ENCODE measurements at places on chromosomes 5 and 9.

DNA sequence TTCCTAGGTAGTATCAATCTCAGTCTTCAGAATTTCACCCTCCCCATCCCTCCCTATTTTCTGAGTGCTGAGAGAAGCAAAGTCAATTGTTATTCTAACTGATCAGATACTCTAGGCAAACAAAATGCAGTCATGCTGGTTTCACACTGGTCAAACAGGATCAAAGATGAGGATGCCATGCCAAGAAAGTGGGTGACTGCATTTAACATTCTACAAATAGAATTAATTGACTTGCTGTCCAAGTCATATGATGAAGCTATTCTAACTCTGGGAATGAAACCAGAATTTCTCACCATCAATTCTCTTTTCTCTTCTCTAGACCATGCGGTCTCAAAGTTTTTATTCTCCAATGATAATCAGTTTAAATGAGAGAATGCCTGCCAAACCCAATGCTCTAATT lies 112.5 kb downstream of the CTNND2 start:
- no peak for DNase-seq

- no peak for DNase-seq
Measured at GRCh38 chr5:127517110-127517479, 345 bp upstream of the PRRC1 start.

DNA sequence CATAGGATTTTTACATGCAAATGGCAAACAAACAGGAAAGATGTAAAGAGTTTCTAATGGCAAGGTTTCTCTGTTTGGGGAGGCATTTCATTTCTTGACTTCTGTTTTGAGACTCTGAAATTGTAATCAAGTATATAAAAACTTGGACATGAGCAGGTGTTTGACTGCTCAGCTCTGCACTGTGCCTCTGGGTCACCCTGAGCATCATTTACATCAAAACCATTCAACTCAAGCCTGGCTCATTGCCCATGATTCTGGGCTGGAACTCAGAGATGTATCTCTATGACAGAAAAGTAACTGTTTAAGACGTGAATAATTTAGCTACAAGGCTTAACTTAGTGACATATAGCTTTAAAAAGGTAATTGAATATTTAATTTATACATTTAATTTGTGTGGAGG lies 1402.4 kb upstream of the NUDT12 start:
- no peak for DNase-seq

GRCh38 chr5:175657593-175658271 lies at the start of gene HRH2:
Gene HRH2 (plus strand): TSS chr5:175658071. CDS start chr5:175683234, 25,163 bp downstream.
- no peak for DNase-seq

GRCh38 chr5:13865312-13865711 lies 79.2 kb downstream of the DNAH5 start:
- no peak for DNase-seq

- no peak for DNase-seq
Measured at GRCh38 chr5:148833122-148833521, 6.7 kb downstream of the ADRB2 start.

DNA sequence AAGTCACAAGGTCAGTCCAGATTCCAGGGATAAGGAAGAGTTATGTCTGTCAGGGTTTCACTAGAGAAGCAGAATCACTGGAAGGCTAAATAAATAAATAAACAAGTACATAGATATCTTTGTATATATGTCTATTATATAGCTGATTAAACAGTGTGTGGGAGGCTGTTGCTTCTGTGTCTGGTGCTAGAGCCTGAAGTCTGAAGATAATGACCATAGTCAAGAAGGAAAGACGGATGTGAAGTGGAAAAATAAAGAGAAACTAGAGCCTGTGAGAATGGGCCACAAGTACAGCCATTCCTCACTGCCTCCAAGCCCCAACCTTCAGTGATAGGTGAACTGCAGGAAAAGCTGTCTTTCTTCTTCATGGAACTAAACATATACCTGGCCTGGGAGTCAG lies 4.1 kb upstream of the TMED7 start:
- DNase-seq = no peak

DNA sequence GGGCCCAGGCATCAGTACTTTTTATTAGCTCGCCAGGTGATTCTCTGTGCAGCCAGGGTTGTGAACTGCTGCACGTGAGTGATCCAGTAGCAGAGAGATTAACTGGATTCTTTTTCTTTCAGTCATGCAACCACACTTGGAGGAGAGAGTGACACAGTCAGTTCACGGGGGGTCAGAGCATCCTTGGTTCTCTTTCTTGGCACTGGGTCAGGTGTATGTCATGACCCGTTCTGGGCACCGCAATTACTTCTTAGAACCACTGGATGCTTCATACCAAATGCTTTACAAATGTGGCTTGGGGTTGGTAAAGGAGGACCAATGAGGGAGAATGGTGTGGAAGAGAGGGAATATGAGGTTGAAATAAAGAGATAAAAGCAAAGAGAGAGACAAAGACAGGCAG lies 368.7 kb downstream of the MLLT3 start:
- no peak for DNase-seq

DNA sequence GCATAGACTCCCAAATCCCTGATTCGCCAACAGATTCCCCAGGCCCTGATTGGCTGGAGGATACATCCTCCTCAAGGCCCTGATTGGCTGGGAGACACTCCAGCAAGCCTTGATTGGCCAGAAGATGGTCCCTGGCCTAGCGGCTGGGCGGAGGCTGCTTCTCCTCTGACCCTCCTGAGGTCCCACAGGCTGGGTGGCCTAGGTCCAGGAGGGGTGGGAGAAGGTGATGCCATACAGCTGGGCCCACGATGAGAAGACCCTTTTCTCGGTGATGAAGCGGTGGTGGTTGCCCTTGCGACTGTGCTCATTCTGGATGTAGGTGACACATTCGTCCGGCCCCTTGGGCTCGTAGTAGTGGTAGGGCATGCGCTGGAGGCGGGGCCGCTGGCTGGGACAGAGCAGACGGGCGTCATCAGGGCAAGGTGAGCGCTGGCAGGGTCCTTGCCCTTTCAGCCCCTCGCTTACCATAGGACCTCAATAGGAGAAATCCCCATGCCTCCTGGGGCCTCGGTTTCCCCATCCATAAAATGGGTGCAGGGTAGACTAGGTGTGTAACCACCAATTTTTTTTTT lies 9.0 kb upstream of the AK1 start:
- DNase-seq = no peak

DNA sequence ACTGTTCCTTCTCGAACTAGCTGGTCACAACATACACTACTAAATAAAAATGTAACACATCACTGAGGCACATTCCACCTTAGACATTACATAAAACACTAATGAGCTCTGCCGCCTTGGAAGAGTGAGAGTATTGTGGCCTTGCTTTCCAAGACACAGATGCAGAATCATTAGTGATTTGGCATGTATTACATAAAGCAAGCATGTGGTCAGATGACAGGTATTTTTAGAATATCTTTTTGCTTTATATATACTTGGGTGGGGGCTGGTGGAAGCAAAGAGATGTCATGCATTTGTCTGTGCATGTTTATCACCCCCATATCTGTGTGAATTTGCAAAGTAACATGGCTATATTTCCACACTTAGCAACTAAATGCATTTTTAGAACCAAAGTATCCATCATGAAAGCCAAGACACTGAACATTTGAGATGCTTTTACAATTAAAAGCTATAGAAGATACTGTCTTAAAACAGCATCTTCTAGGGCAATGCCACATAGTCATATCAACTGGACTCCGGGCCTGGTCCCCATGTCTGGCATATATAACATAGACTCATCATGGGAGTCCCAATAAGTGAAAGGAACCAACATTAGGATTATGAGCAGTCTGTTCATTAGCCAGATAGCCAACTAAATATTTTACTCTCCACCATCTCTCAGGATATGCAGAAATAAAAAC lies 213.5 kb downstream of the MEF2C start:
- DNase-seq = no peak

GRCh38 chr5:138954257-138955012 lies 79.3 kb upstream of the LRRTM2 start:
- no peak for DNase-seq

GRCh38 chr9:37602817-37603216 lies 10.4 kb upstream of the TOMM5 start:
- DNase-seq = no peak

- DNase-seq = no peak
Measured at GRCh38 chr9:89864257-89864656, 259.4 kb downstream of the GADD45G start.

DNA sequence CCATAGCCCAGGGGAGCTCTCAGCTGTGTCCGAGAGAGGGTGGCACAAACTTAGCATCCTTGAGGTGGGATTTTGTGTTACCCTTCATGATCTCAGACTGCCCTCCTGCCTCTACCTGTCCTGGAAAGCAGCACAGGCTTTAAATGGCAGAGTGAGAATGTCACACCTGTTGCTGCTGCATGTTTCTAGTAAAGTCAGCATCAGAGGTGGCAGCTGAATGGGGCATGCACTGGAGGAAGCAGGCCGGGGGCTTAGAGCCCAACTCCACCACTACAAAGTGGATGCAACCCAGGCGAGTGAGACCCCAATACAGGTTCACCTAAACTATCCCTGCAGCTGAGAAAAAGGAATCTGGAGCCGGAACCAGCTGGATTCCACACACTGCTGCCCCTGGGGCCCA lies 51.6 kb downstream of the MACROH2A1 start:
- DNase-seq = no peak

DNA sequence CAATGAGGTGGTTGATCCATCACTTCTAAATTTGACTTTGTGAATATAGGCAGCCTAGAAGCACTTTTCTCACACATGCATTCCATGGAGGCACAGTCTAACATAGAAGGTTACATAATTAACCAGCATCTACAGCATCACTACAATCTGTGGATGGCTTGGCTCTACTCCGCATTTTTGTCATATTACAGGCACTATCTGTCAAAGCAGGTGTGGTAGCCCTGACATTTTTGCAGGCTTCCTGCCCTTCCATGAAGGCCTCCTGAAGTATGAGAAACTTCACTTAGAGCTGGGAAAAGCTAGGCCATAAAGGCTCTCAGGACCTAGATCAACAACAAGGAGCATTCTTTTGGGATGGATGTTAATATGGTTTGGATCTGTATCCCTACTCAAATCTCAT lies 378.0 kb downstream of the ANXA1 start:
- no peak for DNase-seq

GRCh38 chr5:133467335-133467779 lies 145.0 kb downstream of the FSTL4 start:
- no peak for DNase-seq

Measured in NCI-H2081 treated with DMSO at 0.1 percent for 48 hours (cell line).